ENCODE measurements at places on chromosomes 1 and 21.

- DNase-seq: no peak
These were observed 128.9 kb upstream of the NR5A2 start for GRCh38 chr1:199898654-199899053.

DNA sequence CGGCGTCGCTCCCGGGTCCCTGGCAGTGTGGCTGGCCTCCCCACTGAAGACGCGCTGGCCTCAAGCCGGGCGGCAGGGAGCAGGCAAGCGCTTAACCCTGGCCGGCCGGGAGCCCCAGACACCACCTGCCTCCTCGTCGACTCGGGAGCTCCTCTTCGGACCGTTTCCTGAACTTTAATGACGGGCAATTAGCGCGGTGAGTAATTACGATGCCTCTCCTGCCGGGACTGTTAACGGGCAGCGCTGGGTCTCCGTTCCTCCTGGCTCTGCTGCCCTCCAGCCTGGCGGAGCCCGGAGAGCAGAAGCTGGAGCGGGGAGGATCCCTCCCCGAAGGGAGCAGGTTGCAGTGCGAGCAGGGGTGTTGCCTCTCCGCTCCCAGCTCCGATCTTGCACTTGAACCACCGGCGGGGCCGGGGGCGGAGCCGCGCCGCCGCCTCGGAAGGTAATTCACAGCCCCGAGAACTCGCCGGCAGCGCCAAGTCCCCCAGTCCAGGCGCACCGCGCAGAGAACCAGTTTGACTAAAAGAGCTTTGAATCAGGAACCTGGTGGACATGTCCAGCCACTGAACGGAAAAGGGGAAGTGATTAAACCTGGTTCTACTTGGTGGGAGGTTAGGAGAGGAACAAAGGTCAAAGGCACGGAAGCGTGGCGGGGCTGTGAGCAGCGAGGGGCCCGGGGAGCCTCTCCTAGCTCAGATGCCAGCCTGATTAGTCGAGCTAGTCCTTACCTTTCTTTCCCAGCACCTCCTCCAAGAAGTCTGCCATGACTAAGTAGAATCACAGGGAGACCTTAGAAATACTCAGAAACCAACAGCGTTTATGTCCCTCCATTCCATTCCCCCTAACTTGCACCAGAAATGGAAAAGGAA lies 18.3 kb upstream of the PLEKHA6 start:
- peak; percentile 45 for DNase-seq

DNA sequence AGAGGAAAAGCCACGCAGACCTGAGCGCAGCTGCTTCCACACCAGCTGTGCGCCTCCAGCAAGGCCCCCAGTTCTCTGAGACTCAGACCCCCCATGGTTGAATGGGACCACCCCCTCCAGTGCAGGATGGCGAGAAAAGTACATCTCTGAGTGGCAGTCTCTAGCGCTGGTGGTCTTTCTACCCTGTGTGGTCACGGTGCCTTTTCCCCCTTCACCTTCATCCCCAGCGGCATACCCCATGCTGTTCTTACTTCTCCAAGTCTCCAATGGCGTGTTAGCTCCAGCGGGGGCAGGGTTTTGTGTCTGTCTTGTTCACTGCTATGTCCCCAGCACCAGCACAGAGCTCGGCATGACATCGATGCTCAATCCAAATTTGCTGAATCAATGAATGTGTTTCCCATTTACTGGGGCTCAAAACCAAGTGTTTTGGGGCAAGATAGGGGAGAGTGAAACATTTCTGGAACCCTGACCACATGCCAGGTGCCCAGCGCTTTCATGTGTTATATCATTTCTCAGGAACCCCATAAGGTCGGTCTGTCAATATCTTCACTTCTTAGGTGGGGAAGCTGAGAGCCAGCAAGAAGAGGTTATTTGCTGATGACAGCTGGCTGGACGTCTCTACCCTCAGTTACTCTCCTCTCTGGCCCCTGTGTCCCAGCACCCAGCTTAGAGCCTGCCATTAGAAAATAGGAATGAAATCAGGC lies 959 bp upstream of the SDC3 start:
- DNase-seq: no peak

DNA sequence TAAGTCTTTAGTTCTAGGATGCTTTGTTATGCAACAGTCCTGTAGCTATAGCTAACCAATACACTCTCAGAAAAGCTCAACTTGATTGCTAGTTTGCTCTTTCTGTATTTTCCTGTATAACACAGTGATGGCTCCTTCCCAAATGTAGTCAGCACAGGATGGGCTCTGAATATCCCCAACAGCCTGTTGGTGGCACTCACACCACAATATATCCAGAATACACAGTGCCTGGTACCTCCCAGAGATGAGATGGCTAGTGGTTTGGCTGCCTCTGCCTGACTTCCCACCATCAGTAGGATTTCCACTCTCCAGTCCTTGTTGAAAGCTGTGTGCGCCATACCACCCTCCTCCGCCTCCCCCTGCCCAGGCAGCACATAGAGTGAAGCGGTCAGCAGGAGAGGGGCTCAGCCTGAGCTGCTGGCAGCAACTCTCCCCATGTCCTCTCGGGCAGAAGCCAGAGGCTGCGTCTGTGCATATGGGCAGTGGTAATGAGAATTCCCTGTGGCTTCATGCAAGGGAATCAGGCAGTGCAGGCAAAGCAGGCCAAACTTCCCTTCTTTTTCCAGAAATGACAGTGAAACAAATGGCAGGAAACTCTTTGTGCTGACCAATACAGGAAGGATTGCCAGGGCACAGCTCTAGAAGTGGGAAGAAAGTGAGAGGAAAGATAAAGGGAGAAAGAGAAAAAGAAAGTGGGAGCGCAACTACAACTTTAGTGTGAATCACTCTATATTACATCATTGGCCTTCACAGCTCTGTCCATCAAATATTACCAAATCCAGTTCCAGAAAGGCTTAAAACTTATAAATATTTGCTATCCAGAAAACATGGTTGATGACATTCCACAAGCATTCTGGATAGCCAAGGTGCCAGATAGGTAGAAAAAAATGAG lies 49.7 kb downstream of the LMX1A start:
- DNase-seq: no peak

DNA sequence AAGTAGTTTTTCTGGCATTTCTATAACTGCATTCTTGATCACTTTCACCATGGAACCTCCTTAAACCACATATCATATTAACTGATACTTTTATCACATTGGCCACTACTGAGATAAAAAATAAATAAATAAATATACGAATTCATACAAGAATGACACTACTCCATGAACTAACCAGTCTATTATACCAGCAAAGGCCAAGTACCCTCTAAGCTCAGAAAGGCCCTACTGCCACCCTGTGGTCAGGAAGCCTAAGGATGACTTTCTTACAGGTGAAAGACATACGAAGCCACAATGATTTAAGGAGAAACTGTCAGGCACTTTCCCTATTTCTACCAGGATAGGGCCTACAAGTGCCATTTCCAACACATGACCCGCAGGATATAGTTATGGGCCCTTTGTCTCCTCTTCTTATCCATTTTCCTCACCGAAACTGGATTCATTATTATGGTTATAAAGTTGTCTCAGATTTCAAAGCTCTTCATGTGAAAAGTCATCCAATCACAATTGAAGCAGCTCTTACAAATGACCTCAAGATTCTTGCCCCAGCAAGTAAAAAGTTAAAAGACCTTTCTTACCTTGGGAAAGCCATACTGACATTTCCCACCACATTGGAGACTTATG lies 23.9 kb downstream of the DNAJC8 start:
- peak; percentile 32 for DNase-seq

DNA sequence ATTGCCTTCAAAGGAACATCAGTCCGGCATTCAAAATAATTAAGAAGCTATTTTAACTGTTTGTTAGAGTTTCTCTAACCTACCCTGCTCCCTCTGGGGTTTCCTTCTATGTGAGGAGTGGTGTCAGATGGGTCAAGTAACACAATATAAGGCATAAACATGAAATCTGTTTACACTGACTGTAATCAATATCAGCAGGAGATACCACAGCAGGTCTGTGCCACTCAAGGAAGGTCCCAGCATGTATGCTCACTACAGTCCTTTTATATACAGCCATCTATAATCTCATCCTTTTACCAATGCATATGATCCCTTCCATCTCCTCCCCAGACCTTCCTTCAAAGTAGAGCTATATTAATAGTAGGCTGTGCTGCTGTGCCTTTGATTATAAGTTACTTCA lies 25.4 kb downstream of the EEIG2 start:
- no peak for DNase-seq

- DNase-seq: no peak
These were observed at the start of gene TMEM52 for GRCh38 chr1:1918901-1919303. TSS of gene TMEM52 (minus strand) at chr1:1919279. CDS start at chr1:1919265, 14 bp downstream.

- no peak for DNase-seq
These were observed 14.8 kb upstream of the WASF2 start for GRCh38 chr1:27504588-27505419.

DNA sequence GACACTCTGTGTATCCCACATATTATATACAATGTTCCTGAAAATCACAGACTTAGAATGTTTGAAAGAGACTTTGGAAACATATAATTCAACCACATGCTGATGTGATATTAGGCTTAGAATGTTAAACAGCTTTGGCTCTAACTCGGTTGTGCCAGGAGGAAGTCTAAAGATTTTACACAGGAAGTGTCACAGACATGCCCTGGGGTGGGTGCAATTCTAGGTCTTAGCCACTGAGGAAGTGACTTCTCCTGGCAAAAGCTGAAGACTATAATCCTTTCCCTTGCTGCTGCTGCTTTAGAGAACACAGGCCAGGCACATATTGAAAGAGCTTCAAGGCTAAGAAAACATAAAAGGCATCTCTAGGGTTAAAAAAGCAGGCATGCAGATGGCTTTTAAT lies 51.0 kb downstream of the RPL5 start:
- peak; percentile 27 for DNase-seq

DNA sequence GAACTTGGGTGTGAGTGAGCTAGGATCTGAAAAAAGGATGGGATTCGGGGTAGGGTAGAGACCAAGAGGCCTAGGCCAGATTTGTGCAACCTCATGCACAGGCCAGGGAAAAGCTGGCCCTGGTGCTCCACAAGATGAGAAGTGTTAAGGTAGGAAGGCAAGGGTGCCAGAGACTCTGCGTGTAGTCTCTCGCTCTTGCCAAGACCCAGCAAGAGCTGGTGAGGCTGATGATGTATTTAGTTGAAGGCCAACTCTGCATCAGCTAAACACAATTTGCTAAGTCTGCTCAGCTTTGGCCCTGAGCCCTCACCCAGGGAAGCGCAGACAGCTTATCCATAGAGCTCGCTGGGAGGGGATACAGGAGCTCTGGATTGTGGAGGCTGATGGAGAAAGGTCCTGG lies 26.6 kb upstream of the SOX13 start:
- DNase-seq: no peak

GRCh38 chr1:56553046-56553445 lies 26.3 kb downstream of the PLPP3 start:
- DNase-seq: no peak

GRCh38 chr1:16397120-16397519 lies 30.1 kb downstream of the SZRD1 start:
- no peak for DNase-seq

- DNase-seq: no peak
These were observed 39.7 kb downstream of the EIF2B3 start for GRCh38 chr1:44946725-44947062.

DNA sequence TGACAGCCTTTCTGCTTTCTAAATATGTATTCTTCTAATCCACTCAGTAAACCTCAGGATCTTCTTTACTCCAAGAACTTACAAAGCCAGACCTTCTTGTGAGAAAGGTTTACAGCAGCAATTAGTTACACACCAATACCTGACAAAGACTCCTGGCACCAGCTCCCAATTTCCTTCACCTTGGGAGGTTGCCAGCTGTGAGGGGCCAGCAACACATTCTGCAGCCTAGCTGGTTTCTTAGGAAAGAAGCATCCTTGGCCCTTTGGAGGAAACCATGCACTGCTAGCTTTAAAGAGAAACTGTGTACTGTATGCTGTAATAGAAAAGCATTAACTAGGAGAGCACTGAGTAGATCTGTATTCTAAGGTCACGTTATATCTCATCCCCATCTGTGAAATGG lies 10.8 kb downstream of the FYB2 start:
- DNase-seq: no peak

DNA sequence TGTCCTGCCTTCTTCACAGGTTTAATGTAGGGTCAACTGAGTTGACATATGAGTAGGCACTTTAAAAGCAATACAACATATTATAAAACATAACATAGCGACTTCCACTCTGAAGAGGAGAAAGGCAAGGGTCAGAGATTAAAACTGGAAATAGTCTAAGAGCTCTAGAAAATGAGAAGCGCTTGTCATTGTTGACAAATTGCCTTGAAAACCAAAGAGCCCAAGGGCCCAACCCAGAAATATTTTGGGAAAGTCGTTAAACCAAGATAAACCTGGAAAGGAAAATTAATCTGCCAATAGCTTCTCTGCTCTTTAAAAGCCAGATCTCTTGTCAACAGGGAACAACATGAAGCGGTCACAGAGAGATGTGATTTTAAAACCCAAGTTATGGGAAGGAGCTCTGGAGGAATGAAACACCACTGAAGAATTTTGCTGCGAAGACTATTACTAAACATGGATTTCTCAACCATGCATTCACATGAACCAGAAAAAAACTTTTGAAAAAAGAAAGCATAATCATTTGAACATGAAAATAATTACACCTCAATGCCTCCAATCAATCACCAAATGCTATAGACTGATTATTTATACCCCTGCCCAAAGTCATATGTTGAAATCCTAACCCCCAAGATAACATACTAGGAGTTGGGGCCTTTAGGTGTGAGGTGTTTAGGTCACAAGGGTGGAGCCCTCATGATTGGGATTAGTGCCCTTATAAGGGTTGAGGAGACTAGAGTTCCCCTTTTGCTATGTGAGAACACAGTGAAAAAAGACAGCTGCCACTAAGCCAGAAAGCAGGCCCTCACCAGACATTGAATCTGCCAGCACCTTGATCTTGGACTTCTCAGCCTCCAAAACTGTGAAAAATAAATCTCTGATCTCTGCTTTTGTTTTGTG lies 33.0 kb upstream of the MTF1 start:
- DNase-seq: no peak

DNA sequence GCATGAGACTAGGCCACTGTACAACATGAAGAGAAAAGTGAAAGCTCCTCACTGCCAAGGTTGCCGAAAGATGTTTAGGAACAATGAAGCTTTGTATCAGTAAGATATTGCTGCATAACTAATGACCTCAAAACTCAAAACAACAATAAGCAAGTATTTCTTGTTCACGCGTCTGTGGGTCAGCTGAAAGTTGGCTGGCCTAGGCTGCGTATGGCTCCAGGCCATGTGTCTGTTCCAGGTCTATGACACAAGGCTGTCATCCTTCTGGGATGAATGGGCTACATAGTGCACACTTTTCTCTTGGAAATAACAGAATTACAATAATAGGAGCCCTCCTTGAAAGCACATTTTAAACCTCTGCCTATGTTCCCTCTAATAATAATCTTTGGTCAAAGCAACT lies 515.9 kb downstream of the PLPP3 start:
- no peak for DNase-seq

Data from stimulated activated CD4-positive, alpha-beta T cell treated with anti-CD3 and anti-CD28 coated beads, Interleukin-1b, Interleukin-23, amount 100 ng/mL, for 4 hours (primary cell).